Breast epithelium (tissue), 4 donors: ENCODE measurements at places on chromosomes 16 and 17. TPM values are rescaled to one million over a fixed set of nuclear protein-coding genes. Genes with fewer than 3 reads are reported as not detected.

GRCh38 chr17:28252436-28252835, 66.6 kb upstream of the TMEM97 start:
- H3K36me3 ChIP-seq, result no peaks in the 10 kb centered on the region
- no peaks in the 10 kb centered on the region for H3K27me3 ChIP-seq
- no peak for DNase-seq

GRCh38 chr17:3475251-3475685, 529 bp upstream of the ASPA start:
- peak overlapping the region; percentile 34 for H3K27ac ChIP-seq
- no peaks in the 10 kb centered on the region for H3K27me3 ChIP-seq
- no peak for DNase-seq
- H3K4me3 ChIP-seq, result peak overlapping the region; percentile 60

DNA sequence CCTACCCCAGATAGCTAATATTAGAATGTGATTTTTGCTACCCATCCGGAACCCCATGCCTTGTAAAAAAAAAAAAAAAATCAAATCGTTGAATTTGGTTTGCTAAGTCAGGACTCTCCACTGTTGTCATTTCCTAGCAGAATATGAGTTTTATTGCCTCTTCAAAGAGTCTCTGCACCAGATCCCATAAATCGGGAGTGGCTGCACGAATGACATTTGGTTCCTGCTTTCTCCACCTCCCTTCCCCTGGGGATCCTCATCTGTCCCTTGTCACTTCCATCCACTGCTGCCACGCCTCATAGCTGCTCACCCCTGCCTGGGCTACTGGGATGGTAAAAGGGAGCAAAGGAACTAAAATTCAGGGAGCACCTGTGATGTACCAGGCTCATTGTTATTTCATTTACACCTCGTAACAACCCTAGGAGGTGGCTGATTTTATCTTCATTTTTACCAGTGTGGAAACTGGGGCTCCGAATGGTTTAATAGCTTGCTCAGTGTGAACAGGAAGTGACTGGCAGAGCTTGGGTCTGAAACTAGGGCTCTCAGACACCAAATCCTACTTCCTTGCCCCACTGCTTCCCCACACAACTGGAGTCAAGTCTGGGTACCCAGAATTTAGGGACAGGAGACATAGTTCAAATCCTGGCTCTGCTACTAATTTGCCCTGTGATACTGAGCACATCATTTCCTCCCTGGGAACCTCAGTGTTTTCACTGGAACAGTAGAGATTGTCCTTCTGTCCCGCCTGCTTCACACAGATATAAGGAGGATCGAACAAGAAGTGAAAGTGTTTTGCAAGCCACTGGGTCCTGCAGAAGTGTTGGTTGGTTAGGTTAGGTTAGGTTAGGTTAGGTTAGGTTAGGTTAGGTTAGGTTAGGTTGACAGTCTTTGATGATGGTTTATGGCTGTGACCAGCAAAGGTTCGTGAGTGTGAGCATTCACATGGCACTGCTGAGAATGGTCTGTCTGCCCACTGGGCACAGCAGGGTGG, 585 bp upstream of the KRT36 start:
- H3K27me3 ChIP-seq, result no peaks in the 10 kb centered on the region
- H3K36me3 ChIP-seq, result no peaks in the 10 kb centered on the region
- no peaks in the 10 kb centered on the region for H3K4me1 ChIP-seq
- H3K27ac ChIP-seq, result no peak overlapping the region
- DNase-seq, result no peak

GRCh38 chr17:81923302-81924260, 4.0 kb downstream of the MAFG start:
- H3K27me3 ChIP-seq, result no peaks in the 10 kb centered on the region
- H3K27ac ChIP-seq, result peak overlapping the region; percentile 41
- no peaks in the 10 kb centered on the region for H3K36me3 ChIP-seq

ITGAX gene
- 16.8 TPM for total RNA-seq

- H3K27me3 ChIP-seq, result no peaks in the 10 kb centered on the region
- H3K36me3 ChIP-seq, result no peaks in the 10 kb centered on the region
- H3K4me3 ChIP-seq, result no peak overlapping the region
- H3K4me1 ChIP-seq, result no peaks in the 10 kb centered on the region
- DNase-seq, result no peak
These were observed 10.1 kb downstream of the HMOX2 start for GRCh38 chr16:4486126-4486893.

DNA sequence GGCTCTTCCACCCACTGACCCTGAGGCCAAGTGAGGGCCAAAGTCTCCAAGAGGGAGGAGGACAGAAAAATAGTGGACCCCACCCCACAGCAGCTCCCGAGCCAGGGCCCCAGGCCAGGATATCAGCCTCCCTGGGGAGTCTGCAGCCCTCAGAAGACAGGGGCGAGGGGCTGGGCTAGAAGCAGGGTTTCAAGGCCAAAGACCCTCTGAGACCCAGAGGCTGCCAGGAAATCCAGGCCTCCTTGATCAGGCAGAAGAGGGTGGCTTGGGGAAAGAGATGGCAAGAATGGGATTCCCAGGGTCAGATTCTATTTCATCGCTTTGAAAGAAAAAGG, 156.1 kb downstream of the ZNF423 start:
- H3K4me1 ChIP-seq, result peaks cover 3% of the 10 kb centered on the region
- H3K27me3 ChIP-seq, result no peaks in the 10 kb centered on the region
- H3K36me3 ChIP-seq, result no peaks in the 10 kb centered on the region
- H3K27ac ChIP-seq, result no peak overlapping the region
